ENCODE measurements at places on chromosomes 1 and 21.

GRCh38 chr1:50531601-50532000, 108.4 kb upstream of the DMRTA2 start:
- DNase-seq, result no peak

- DNase-seq, result no peak
Measured at GRCh38 chr1:55045430-55045829, 6.1 kb downstream of the PCSK9 start.

- DNase-seq, result no peak
Measured at GRCh38 chr21:36725793-36726386, 27.0 kb downstream of the SIM2 start.

DNA sequence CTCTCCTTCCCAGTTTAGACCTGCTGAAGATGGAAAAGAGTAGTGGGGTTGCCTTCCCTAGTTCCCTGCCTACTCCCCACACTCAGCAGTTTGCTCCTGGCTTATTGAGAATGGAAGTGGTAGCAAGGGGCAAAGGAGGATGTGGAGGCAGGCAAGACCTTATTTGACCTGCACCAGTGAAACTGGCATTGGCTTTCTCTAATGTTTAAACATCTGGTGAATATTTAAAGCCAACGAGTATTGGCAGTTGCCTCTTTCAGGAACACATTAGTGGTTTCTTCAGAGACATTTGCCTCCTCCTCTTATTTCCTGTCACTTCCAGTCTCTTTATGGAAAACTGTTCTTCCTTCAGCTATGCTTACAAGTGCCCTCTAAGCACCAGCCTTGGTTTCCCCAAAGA, 62.4 kb upstream of the VAV3 start:
- no peak for DNase-seq

- no peak for DNase-seq
Measured at GRCh38 chr1:30490554-30491053, 232.8 kb downstream of the MATN1 start.

- DNase-seq, result no peak
Measured at GRCh38 chr21:21262048-21262447, 263.8 kb downstream of the NCAM2 start.

DNA sequence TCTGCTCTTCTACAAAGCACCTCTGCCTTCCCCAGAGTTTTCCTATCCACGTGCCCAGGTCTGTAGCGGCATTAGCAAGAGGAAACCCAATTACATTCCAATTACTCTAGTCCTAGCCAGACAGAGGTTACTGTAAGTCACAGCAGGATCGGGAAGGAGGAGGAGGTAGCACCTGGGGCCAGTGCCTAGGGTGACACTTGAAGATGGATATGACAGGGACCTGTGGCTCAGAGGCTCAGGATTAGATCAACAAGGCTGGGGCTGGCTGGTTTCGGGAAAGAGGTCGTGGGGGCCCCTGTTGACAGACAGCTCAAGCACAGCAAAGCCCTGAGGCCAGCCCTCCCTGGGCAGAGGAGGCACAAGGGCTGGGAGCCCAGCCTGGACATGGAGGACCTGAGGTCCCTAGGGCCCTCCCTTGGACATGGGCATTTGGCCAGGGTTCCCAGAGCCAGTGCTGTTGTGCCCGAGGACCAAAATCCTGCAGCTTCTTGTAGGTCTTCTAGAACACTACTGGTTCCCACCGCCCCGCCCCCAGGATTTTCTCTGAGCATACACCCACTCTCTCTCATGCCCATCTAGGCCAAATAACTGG, 3.0 kb upstream of the HCRTR1 start:
- no peak for DNase-seq

- no peak for DNase-seq
Measured at GRCh38 chr1:85857991-85858390, 149.8 kb upstream of the ZNHIT6 start.

- DNase-seq, result no peak
Measured at GRCh38 chr1:97759078-97759477, 161.8 kb downstream of the DPYD start.

DNA sequence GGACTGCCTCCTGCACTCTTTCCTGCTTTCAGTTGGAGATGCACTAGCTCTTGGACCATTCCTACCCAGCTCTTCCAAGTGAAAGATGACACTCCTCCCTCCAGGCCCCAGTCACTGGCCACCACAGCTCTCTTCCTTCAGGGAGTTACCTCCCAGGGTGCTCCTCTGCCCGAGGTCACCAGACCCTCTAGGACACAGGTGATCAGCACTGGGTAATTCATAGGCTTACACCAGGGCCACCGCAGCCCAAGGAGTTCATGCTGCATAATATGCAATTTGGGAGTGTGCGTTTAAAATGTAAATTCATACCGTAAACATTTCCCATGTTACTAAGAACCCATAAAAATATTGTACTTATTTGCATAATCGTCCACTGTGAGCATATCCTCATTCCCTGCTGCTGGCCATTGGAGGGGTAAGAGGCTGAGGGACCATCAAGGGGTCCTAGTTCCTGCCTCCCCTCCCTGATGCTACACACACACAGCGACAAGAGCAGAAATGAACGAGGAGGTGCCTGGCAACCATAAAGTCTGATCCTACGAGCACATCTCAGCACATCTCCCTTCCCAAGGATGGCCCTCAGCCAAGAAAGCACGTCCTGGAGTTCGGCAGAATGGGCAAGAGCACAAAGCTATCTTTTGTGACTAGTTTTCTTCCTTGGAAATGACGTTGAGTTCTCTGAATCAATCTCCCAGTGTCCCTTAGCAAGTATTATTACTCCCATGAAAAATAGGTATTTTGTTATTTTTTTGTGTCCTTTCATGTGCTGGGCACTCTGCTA, 222.9 kb upstream of the RAB4A start:
- no peak for DNase-seq

- DNase-seq, result no peak
Measured at GRCh38 chr1:69585666-69586065, 17.9 kb downstream of the LRRC7 start.

- no peak for DNase-seq
Measured at GRCh38 chr1:118217141-118217838, 32.3 kb upstream of the SPAG17 start.

- no peak for DNase-seq
Measured at GRCh38 chr1:29236712-29237128, 398 bp downstream of the PTPRU start.

GRCh38 chr21:28639737-28640136, 352.9 kb downstream of the LTN1 start:
- no peak for DNase-seq

DNA sequence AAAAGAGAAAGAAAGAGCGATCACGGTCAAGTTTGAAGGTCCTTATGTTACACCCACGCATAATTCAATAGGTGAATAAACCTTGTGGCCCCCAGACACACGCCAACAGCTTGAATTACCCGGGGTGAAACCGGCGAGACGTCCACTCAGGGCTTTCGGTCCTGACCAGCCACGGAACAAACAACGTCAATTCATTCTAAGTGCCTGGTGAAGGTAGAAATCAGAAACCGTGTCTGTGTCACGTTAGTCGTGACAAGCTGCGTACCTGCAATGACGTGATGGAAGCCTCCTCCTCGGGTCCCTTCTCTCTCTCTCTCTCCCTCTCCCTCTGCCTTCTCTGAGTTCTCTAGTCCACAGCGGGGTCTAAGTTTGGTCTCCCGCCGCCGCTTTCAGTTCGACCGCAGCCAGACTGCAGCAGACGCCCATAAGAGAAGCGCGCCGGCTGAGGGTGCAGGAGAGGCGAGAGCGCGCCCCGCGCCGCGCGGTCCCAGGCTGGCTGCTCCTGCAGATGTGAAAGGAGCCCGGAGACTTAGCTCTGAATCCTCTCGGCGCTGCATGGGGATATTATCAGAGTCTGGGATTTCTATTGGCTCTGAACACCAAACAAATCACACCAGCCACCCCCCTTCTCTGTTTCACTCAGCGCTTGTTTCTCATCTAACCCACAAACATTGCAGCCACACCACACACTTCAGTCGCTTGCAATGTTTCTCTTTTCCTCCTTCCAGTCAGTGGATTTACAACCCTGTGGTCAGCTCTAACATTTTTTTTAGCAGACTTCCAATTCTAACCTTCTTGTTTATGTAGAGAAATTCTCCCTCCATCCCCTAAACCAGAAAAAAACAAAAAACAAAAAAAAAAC, at the start of gene GREM2:
Gene GREM2, minus strand, starts transcription at position 537 of the 862 bp plus-strand sequence. CDS start 118,680 bp downstream, outside the sequence.
- peak; percentile 3 for DNase-seq

DNA sequence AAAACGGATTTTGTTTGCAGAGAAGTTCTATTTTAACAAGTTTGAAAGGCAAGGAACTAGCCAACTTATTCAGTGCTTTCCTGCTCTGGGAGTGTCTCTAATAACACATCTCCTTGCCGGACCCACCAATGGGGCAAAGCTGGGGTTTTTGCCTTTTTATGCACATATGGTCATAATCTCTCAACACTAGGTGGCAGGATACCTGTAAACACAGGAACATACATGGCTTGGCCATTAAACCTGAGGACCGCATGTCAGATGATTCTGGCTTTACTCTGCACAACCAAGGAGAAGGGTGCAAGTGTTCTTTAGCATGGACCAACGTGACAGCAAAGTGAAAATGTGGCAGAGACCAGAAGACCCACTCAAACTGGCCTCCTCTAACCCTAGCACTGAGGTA, 4.9 kb downstream of the TMEM9 start:
- peak; percentile 49 for DNase-seq

DNA sequence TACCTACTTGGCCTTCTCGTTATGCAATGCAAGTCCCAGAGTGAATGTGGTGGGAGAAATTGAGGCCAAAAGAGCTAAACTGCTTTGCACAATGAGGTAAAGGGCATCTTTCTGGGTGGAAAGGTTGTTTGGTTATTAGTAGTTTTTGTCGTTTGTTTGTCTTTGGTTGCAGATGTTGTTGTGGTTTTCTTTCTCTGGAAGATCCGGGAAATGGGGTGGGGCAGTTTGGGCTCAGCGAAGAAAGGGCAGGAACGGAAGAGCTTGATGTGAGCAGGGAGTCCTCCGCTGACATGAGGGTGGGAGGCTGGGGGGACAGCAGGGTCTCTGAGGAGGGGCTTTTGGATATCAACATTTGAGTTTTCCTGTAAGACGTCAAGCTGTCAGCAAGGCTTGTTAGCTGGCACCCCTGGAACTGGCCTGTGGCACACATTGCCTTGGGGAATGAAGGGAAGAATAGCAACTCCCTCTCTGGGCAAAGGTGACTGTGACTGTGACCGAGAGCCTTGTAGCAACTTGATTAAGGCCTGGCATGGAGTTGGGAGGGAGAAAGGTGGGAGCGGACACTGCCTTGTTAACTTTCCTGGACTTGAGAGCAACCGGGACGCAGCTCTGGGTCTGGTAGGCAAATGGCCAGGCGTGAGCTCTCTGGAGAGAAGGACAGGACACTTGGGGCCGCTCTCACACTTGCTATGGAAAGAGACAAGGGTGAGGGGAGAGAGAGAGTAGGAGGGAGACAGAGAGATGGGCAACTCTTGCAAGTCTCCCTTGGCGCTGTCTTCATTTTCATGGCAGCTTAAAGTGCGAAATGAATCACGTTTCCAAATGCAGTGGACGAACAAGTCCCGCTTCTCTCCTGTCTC, 15.4 kb upstream of the OPRD1 start:
- DNase-seq, result no peak

GRCh38 chr1:202599669-202600431, 110.4 kb downstream of the SYT2 start:
- DNase-seq, result peak; percentile 74

DNA sequence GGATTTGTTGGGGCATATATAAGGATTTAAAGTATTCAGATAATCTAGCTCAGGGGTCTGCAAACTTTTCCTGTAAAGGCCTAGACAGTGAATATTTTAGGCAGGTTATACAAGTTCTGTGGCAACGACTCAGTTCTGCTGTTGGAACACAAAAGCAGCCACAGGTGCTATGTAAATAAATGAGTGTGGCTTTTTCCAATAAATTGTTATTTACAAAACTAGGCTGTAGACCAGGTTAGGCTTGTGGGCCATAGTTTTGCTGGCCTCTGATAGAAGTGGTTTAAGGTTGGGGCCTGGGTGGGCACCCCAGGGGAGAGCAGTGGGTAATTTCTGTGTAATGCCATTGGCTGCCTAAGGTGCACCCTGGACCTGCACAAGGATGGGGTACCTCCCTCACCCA, 16.9 kb upstream of the IGFN1 start:
- DNase-seq, result no peak

- DNase-seq, result no peak
Measured at GRCh38 chr1:37034121-37035013, at the start of gene GRIK3. TSS of gene GRIK3 (minus strand) at chr1:37034515. CDS start at chr1:37034108, 407 bp downstream.

DNA sequence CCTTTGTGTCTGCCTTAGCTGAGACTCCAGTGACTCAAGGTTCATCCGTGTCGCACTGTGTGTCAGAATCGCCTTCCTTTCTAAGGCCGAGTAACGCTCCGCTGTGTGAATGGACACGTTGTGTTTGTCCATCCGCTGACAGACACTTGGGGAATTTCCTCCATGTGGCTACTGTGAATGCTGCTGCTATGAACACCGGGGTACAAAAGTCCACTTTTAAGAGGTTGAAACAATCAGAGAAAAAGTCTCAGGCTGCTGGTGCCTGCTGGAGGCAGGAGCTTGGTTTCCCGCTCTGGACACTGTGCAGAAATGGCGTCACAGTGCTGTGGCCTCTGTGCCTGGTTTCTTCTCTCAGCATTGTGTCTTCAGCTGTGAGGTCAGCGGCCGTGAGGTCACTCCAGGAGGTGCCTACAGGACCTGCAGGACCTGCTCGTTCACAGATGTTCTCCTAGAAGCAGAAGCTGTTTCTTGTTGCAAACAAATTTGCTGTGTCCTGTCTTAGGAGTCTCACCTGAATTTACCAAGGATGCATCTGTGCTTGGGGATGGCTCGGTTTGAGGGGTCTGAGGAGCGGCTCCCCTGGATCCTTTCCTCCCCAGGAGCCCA, 34.2 kb downstream of the KRTAP10-1 start:
- no peak for DNase-seq

DNA sequence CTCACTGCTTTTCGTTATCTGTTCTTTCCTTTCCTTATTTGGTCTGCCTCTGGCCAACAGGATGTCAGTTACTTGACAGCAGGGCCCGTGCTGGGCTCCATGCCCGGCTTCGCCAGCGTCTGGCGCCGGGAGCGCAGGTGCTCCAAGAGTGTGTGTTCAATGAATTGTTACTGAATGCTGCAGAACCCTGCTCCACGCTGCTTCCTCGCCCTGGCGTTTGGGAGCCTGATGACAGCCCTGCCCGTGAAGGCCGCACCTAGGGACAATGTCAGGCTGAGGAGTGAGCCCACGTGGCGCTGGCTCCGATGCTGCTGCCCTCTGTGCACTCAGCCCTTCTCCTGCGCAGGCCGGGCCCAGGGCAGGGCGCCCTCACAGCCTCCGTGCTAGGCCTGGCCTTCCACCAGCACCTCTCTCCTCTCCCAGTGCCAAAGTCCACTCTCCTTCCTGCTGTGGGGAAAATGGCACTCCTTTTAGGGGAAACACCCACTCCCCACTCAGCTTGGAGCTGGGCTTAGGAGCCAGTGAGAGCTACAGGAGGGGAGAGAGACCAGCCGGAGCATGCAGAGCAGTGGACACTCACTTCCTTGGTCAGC, 51.4 kb downstream of the ACBD3 start:
- DNase-seq, result no peak
